ENCODE measurements at places on chromosomes 7 and 10. TPM values are rescaled to one million over a fixed set of nuclear protein-coding genes. Genes with fewer than 3 reads are reported as not detected.

The GRID1 gene
- 0.22 TPM for total RNA-seq

The CDC123 gene
- 60.8 TPM for total RNA-seq

The GIMAP6 gene
- not detected for total RNA-seq

The PTF1A gene
- not detected for total RNA-seq

The ICA1 gene
- 6.8 TPM for total RNA-seq

The ANKRD61 gene
- total RNA-seq, result 0.29 TPM

The TAS2R3 gene
- 5.6 TPM for total RNA-seq

The POU6F2 gene
- 9.2 TPM for total RNA-seq

The MUC12 gene
- 1.1 TPM for total RNA-seq

The CLCN1 gene
- total RNA-seq, result 0.11 TPM

The PIP gene
- total RNA-seq, result not detected

The SPDYE16 gene
- 0.34 TPM for total RNA-seq

The MKI67 gene
- total RNA-seq, result 44.0 TPM

The ZC3HAV1L gene
- total RNA-seq, result 1.7 TPM

The GPR15LG gene
- total RNA-seq, result not detected

The NANOS1 gene
- total RNA-seq, result 4.4 TPM

The HMX3 gene
- not detected for total RNA-seq

The WASHC2A gene
- 41.1 TPM for total RNA-seq

The SSC4D gene
- total RNA-seq, result 26.2 TPM

The HOXA6 gene
- total RNA-seq, result 43.7 TPM

The RPEL1 gene
- not detected for total RNA-seq

Measured in mesothelial cell of epicardium (in vitro differentiated cells).